ENCODE measurements at places on chromosomes 1 and 21.
A peak's percentile ranks its signal among the peaks of the same experiment; 100 is the strongest.

DNA sequence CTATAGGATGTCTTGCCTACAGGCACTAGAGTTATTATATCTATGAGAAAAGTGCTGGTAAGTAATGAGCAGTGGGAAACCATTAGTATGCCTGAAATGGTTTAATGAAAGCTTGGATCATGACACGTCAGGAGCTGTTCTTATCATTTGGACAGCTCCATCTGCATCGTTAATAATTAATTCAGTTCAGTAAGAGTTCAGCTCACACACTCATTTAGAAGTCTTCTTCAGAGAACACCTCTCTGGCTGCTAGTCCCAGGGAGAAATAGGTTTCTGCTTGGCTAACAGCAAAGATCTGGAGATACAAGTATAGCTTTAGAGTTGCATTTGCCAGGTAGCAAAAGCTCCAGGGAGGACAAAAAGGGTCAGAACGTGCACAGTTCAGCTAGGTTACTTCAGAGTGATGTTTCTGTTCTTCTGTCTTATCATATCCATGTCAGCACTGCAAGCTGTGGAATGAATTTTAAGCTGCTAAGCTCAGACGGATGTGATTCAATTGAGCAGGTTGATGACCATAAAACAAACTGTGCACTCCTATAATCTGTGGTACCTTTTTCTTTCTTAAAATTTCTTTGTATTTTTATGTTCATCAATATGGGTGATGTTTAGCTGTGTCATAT, 173.6 kb downstream of the ADGRL2 start:
- no peak for DNase-seq

- DNase-seq, result no peak
Measured at GRCh38 chr21:38752051-38752505, 53.7 kb upstream of the ETS2 start.

GRCh38 chr1:109767637-109768334, 4.1 kb upstream of the EPS8L3 start:
- DNase-seq, result no peak

DNA sequence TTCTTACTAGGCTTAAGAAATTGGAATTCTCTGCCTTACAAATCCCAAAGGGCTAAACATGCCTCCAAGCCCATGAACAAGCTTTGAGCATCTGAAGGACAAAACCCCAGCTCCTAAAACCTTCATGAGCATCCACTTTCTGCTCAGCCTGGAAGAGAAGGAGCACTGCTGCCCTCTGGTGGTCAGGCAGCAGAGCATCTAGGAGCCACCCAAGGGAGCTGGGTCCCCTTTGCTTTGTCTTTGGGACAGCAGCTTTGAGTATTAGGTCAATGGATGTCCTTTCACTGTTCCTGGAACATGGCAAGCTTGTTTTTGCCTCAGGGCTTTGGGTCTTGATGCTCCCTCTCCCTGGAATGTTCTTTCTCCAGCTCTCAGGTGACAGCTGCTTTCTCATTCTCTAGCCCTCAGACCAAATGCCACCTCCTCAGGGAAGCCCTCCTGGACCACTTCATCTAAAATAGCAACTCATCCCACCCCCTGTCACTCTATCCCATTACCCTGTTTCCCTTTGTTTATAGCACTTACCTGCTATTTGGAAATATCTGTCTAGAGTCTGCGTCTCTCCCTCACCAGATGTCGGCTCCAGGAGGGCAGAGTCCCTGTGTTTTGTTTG, 25.7 kb downstream of the RAB7B start:
- DNase-seq, result peak; percentile 52

GRCh38 chr1:53618500-53619366, 120.2 kb downstream of the GLIS1 start:
- DNase-seq, result no peak

GRCh38 chr1:45526135-45526644, 4.5 kb upstream of the PRDX1 start:
- no peak for DNase-seq

DNA sequence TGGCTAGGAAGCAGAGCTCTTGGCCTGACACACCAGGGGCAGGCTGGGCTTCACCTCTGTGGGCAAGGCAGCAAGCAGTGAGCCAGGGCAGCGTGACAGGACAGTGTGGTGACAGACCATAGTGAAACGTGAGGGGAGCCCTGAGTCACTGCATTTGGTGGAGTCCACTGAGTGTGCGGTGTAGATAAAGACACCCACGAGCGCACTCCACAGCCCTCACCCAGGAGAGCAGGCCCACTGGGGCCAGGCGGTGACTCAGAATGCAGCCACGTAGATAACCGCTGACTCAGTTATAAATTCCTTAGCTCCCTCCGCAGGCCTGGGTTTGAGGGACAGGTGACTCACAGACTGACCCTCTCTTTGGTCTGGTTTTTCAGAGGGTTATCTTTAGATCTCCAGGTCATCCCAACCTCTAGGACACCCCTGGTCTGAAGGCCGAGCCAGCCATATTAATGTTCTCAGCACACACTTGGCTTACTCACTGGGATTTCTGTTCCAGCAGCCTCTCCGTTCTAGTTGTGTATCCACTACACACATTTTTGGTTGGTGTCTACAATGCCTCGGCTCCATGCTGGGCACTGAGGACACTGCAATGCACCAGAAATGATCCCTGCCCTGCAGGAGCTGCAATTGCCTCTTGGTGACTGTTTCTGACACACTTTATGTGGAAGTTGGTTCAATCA, 90.2 kb upstream of the TSPAN2 start:
- no peak for DNase-seq

DNA sequence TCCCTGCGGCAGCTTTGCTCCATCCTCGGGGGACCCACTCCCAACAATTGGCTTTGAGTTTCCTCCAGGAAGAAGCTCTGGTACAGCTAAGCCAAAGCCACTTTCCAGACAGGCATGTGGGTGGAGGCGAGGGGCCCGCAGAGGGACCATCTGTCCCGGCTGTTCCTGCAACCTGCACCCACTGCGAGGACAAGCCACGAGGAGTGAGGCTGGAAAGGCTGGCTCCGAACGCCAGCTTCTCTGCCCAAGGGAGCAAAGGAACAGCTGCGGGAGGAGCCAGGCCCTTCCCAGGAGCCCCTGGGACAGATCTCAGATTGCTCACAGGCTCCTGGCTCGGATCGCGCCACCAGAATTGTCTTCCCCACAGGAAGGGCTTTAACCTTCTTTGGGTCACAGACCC, 28.3 kb upstream of the PEF1 start:
- no peak for DNase-seq

DNA sequence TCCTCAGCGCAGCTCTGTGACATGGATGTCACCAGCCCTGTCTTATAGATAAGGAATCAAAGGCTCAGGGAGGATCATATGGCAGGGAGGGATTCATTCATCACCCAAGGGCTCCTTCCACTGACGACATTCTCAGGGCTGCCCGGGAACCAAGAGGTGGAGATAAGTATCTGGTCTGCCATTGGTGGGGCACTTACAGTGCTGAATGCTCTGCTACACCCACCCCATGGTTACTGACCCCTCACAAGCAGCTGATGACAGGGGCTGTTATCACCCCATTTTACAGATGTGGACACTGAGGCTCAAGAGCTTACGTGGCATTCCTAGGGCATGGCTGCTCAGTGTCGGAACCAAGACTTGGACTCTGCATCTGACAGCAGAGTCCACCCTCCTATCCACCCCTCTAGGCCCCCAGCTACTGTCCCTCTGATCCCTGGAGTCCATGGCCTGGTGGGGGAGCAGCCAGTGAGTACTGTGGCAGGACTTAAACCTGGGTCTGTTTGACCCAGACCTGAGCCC, 155.1 kb downstream of the PTPRU start:
- DNase-seq, result no peak

DNA sequence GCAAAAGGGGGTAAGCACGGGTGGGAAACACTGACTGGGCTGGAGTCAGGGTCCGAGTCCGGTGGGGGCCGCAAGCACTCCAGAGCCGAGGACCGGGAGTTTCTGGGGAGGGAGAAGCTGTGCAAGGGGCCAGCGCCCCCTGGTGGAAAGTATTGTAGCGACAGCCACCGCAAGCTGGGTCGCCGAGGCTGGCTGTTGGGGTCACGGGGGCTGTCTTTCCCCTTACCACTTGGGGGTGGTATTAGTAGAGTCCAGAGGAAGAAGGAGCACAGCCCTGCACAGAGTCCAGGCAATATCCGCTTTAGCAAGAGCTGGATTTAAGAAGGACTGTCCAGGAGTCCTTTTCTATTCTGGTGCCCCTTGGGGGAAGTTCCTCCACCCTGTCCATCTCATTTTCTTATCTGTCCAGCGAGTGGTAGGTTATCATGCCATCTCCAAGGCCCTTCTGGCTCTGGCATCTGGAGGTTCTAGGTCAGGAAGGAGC, 17.9 kb upstream of the ETV3 start:
- peak; percentile 70 for DNase-seq

GRCh38 chr21:20459838-20460237, 538.4 kb upstream of the NCAM2 start:
- DNase-seq, result no peak

DNA sequence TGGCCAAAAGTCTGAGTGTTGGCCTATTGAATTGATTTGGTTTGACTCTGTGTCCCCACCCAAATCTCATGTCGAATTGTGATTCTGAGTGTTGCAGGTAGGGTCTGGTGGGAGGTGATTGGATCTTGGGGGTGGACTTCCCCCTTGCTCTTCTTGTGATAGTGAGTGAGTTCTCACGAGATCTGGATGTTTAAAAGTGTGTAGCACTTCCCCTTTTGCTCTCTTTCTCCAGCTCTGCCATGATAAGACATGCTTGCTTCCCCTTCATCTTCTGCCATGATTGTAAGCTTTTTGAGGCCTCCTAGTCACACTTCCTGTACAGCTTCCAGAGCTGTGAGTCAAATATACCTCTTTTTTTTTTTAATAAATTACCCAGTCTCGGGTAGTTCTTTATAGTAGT, 297.1 kb upstream of the ZRANB2 start:
- DNase-seq, result no peak

DNA sequence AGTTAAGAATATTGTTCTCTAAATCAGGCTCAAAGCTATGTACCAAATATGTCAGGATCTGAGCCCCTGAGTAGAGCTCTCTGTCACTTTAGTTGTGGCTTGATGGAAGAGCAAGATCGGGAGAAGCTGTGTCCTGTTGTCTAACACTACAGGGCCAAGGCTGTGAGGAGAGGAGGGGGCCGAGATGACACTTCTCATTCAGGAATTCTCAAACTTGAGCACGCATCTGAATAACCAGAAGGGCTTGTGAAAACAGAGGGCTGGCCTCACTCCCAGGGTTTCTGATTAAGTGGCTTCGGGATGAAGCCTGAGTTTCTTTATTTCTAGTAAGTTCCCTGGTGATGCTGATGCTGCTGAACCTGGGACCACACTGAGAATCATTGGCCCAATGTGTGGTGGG, 209.2 kb upstream of the DAB1 start:
- no peak for DNase-seq

GRCh38 chr1:23251812-23252211, 34.5 kb upstream of the HTR1D start:
- DNase-seq, result no peak

DNA sequence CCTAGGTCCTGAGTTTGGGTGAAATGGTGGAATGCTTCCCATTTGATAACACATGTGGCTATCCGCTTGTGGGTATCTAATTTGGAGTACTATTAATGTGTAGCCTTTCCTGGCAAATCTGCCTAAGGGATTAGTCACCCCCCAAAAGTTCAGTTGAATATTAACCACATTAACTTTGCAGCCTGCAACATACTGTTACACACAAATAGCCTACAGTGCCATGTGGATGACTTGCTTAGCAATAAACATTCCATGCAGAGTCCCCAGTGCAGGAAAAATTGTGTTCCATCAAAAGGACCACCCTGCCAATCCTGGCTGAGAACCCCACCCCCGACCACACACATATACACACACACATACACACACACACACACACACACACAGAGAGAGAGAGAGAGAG, 303.3 kb upstream of the ESRRG start:
- DNase-seq, result no peak
